ENCODE measurements at places on chromosomes 3 and 15.

DNA sequence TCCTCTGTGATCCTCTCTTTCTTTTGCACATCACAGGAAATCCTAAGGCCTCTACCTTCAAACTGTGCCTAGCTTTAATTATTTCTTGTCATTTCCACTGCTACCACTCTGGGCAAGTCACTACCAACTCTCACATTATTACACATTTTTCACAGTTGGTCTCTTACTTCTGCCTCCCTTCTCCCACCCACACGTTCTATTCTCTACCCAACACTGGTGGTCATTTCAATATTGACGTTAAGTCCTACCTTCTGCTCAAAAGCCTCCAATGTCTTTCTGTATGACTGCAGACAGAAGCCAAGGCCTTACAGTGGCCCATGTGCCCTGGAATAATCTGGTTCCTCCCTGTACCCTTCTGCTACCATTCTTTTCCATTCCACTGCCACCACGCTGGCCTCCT, 3.9 kb downstream of the KCNMB2 start:
- no peak for DNase-seq

GRCh38 chr3:13529196-13530112, 19.5 kb upstream of the FBLN2 start:
- DNase-seq: no peak

GRCh38 chr15:66169625-66170024, 83.9 kb downstream of the MEGF11 start:
- no peak for DNase-seq

DNA sequence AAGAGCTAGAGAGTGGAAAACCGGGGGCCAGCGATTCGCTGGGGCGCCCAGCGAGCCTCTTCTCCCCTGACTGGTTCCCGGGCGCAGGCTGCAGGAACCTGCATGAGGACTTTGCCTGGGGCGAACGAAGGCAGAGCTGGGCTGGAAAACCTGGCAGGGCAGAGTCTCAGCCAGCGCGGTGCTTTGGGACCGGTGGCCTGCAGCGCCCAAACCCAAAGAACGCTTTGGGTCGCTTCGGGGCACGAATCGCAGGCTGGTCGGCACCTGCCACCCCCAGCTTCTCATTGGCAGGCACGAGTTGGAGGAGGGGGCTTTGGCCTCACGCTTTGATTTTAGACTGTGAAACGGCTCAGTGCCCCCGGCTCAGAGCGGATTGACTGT, 3.0 kb downstream of the ONECUT1 start:
- peak; percentile 61 for DNase-seq

DNA sequence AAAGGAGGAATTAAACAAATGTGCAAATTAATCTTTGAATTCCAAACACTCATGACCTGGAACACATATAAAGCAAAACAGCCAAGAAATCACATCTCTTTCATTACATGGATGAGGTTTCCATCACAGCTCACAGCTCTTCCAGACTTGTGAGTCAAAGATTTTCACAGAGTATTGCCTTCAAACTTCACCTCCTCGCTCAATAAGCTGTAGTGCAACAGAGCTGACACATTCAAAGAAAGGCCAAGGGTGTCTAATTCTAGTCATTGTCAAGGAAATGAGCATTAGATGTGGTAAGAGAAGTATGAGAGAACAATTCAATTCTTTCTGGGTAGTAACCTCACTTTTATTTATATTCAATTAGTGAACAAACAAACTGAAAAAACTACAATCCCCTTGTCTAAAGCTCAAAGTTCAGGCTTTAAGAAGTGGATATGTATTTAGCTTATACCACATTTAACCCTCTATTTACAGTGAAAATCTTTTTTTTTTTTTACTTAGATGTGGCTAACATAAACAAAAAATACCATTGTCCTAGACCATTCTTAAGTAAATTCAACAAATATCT, 11.9 kb downstream of the WDR72 start:
- DNase-seq: no peak

GRCh38 chr3:123379041-123379830, 69.7 kb downstream of the ADCY5 start:
- DNase-seq: no peak

DNA sequence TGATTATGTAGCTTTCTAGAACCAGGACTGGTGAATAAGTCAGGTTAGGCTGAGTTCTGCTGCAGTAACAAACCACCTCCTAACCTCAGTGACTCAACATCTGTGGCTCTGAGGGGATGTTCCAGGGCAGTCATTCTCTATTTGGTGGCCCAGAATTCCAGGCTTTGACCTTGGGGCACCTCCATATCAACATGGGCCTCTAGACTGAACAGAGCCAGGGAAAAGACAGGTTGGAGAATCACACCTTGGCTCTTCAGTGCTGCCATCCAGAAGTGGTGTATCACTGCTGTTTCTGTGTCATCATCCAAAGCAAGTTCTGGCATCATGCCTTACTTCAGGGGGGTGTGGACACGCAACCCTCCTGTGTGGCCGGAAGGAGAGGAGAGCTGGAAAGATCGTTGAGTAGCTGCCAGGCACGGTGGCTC, 15.3 kb downstream of the ZBTB47 start:
- DNase-seq: no peak

DNA sequence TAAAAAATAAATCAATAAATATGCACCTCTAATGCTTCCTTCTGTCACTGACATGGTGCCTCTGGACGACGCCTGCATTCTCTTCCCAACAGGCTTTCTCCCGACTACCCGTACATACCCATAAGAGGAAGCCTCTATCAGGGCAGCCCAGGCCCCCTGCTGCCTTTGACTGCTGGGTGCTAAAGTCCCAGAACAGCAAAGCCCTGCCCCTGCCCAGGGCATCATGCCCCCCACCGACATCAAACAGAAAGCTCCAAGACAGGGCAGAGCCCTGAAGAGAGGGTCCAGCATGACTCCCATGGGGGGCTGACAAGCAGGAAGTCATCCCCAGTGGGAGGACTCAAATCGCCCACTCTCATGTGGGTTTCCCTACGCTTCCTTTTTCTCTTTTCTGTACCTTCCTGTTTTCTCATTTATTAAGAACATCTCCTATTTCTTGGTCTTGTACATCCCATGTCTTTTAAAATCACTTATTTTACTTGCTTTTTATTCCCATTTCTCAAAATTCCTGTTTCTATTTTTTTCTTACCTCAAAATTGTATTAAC, 23.4 kb downstream of the XPC start:
- DNase-seq: peak; percentile 19

GRCh38 chr15:66704019-66704802, 2.2 kb downstream of the SMAD6 start:
- DNase-seq: no peak
